ENCODE measurements at places on chromosomes 6 and 20. TPM values are rescaled to one million over a fixed set of nuclear protein-coding genes. Genes with fewer than 3 reads are reported as not detected.

GRCh38 chr20:6169251-6169650 lies 46.4 kb upstream of the FERMT1 start:
- DNase-seq = no peak

The GNAS-AS1 gene
- 1.7 TPM for total RNA-seq

The CNR1 gene
- total RNA-seq = 12.2 TPM

The TBXT gene
- not detected for total RNA-seq

DNA sequence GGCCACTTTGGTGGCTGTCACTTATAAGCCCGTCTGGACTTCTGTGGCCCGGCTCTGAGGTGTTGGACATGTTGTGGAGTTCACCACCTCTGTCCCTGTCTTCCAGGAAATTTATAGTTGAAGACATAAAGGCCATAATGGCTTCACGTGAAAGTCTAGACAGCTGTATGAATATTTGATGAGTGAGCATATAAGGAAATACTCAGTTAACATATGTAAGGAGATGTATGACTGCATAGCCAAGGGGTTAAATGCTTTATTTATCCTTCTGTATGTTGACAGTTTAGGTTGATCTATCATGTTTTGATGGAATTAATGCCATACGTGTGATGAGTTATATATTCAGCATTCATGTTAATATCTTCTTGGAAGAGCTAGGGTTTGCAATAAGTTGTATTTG lies 16.1 kb downstream of the HIVEP1 start:
- no peak for DNase-seq

The HLA-DRB5 gene
- total RNA-seq = 91.1 TPM

Data from aorta (tissue), 5 donors.